ENCODE measurements at places on chromosomes 16 and 17.

GRCh38 chr17:35171834-35172233, 22.4 kb downstream of the SLC35G3 start:
- no peak for DNase-seq

GRCh38 chr16:1778200-1779179, 3.9 kb downstream of the SPSB3 start:
- DNase-seq, result no peak

DNA sequence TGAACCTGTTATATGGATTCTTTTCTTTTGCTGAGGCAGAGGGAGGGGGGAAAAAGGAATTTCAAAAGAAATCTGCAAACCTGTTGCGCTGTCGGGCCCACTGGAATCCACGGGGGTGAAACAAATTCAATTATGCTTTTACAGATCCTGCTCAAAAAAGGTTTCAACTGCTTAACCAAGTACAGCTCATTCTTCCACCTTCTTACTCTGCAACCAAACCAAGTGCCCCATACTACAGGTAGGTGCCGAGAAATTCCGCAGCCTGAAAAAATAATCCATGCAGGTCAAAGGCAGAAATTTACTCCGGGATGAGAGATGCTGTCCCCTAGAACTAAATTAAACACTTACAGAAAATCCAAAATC, 416 bp downstream of the RNF43 start:
- DNase-seq, result no peak

- DNase-seq, result no peak
Measured at GRCh38 chr17:39082482-39082881, 69.0 kb downstream of the PLXDC1 start.

DNA sequence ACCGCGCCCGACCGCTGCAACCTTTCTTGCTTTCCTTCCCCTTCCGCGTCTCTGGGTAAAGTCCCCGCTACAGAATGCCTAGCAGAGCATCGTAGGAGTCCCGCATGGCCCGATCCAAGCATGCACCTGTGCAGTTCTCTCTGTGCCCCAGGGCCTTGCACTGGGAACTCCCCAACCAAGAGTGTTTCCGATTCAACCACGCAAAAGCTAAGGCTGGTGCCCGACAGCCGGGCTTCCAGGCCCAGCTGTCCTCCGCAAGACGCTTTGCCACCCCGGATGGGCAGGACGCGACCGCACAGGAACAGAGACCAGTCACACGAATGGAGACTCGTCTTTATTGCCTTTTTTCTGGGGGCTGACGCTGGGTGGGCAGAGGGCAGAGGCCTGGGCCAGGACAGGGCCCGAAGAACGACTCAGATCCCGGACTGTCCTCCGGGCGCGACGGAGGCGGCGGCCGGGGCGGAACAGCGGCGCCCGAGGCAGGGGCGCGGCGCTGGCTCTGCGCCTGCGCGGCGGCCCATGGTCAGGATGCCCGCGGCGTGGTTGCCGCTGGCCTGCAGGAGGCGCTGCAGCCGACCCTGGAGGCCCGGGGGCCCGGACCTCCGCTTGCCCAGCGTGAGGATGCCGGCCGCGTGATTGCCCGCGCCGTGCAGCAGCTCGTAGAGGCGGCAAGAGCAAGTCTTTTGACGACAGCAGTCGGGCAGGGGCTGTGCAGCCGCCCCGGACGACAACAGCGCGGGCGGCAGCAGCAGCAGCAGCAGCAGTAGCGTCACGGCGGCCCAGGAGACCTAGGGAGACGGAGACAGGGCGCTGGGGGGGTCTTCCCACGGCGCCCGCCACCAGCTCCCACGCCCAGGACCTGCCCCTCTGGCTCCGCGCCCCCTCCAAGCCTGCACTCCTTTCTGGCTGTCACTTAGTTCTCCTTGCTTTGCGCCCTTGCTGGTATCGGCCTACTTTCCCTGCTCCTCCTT, 1.2 kb downstream of the HCRT start:
- DNase-seq, result peak; percentile 67

GRCh38 chr16:81888520-81889394, 109.7 kb downstream of the PLCG2 start:
- DNase-seq, result no peak

Data from T-helper 17 cell (primary cell).